Activated CD8-positive, alpha-beta memory T cell treated with anti-CD3 and anti-CD28 coated beads, Interleukin-2, amount 50 U/mL, for 4 hours (primary cell): ENCODE measurements at places on chromosomes 7 and 10.

DNA sequence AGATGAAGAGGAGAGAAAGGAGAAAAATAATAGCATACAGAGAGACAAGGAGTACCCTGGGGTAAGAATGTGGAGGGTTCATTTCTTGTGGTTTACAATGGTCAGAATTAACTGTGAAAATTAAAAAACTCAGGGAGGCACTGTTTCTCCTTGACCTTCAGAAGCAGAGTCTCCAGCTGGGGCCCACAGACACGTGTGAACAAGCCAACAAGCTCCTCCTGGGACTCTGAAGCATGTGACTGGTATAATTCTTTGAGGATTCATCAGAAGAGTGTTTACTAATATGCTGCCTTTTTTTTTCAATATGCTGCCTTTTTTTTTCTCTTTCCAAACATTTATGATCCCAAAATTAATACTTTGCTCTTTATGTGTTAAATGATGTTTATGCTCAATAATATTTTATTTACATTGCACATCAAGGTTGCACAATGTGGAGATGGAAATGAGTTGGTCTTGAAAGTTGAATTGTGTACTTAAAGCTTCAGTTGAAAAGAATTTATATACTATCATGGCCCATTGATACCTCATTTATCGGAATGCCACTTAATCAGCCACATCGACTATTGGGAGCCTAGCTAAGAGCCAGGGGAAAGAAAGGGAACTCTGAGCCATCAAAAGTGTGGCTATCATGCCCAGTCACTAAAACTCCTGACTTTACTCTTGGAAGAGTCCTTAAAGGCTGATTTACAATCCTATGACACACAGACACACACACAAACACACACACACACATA is 134.7 kb upstream of the RHOBTB1 start:
- DNase-seq = no peak

DNA sequence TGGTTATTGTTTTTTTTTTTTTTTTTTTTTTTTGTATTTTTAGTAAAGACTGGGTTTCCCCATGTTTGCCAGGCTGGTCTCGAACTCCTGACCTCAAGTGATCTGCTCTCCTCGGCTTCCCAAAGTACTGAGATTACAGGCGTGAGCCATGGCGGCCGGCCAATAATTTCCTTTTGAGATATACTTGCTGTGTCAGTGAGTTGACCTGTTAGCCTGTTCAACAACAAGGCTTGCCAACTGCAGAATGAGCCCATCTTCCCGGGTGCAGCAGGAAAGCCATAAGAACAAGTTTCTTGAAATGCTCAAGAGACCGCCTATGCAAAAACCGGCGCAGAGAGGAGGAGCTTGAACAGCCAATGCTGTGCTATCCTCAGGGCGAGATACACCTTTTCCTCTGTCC is 112.5 kb downstream of the PRPF18 start:
- DNase-seq = no peak

GRCh38 chr7:100966542-100967291 is 2.6 kb upstream of the MUC12 start:
- DNase-seq = no peak

DNA sequence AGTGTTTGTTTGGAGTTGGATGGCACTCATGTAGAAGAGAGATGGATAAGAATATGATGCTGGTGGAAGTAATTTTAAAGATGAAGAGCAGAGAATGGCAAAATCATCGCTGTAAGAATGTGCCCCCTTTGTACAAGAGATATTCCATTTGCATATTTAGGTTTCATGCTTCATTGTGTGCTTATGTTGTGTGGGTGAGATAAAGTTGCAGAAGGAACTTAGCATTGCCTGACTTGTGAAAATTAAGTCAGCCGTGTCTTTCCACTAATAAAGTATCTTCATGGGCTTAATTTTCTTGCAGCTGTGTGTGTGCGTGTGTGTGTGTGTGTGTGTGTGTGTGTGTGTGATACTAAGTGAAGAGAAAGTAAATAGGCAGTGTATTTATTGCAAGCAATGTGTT is 381.9 kb downstream of the OTUD1 start:
- no peak for DNase-seq

GRCh38 chr10:126795318-126795717 is 109.9 kb upstream of the DOCK1 start:
- no peak for DNase-seq

DNA sequence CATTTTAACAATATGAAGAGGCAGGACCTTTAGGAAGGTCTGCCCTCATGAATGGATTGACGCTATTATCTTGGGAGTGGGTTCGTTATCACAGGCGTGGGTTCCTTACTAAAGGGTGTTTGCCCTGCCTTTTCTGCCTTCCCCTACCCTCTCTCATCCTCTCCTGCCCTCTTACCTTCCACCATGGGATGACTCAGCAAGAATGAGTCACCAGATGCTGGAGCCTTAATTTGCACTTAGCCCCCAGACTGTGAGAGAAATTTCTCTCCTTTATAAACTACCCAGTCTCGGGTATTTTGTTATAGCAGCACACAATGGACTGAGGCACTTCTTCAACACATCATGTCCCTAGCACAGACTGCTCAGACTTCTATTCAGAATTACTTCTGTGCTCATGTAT is 31.4 kb upstream of the ZNF32 start:
- no peak for DNase-seq

GRCh38 chr7:31029251-31030042 is 22.7 kb upstream of the ADCYAP1R1 start:
- DNase-seq = no peak

- DNase-seq = no peak
Observed at GRCh38 chr7:19747740-19748339, 25.6 kb downstream of the TMEM196 start.

GRCh38 chr7:101146-102046 is 91.0 kb upstream of the FAM20C start:
- no peak for DNase-seq

GRCh38 chr7:156948361-156948760 is 1.2 kb upstream of the NOM1 start:
- DNase-seq = no peak

GRCh38 chr7:107322015-107322414 is 147.8 kb upstream of the GPR22 start:
- no peak for DNase-seq

GRCh38 chr7:113774182-113774807 is 144.5 kb downstream of the PPP1R3A start:
- DNase-seq = no peak

GRCh38 chr10:117804470-117805011 is 242.2 kb downstream of the RAB11FIP2 start:
- no peak for DNase-seq

DNA sequence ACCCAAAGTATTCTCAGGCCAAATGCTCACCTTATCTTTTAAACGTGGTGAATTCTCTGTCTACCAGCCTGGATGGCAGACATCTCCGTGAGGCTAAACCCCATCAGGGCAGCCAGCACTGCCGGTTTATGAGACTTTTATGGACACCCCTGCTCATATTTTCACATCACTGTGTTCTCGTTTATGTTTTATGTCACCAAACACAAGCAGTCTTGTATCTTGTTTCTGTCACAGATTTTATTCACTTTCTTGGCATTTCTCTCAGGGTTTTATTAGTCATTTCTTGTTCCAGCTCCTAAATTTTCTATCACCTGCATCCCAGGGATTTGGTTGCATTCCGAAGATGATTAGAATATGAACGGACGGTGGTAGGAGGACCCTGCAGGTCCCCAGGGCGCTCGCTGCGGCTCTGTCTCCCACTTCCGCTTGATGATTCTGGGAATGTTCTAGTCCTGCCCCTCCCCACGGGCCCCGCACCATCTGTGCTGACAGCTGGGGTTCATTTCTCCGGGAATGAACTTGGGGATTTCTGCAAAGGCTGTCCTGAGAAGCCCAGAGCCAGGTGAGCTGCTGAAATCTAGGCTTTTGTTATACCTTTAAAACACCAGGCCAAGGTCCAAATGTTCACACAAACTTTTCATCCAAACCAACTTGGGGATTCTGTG is 217.6 kb downstream of the GFRA1 start:
- DNase-seq = no peak

GRCh38 chr10:60359066-60359465 is 30.6 kb downstream of the ANK3 start:
- DNase-seq = no peak

DNA sequence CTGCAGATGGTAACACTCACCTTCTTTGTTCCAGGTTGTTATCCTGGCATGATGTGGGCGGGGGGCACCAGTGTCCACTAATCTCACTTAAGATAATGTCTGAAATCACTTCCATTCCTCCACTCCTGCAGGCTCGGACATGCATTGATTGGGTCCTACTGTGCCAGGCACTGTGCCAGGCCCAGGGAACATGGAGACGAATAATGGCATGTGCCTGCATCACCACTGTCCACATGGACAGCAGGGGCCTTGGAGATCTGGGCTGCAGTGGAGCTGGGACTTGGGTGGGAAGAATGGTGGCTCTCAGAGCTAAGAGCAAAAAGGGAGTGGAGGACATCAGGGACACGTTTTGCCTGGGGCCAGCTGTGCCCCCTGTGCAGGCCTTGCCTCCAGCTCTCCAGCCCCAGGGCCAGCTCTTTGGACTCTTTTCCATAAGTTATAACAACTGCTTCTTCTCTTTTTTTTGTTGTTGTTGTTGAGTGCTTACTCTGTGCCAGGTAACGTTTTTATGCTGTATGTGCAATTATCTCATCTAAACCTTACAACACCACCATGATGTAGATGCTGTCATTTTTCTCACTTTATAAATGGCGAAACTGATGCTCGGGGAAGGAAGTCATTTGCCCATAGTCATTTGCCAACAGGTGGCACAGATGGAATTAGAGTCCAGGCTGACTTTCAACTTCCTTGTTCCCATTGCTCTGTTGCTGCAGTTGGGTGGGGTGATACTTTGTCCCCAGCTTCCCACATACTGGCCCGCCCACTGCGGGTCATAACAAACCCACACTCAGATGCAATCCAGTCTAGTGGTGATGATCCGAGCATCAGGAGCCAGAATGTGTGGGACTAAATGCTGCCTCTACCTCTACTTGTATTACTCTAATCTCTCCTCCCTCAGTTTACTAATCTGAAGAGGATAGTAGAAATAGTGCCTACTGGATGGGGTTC is 19.1 kb downstream of the PLPP4 start:
- no peak for DNase-seq

GRCh38 chr7:111026806-111027205 is 64.1 kb upstream of the LRRN3 start:
- DNase-seq = no peak
